Occipital lobe (tissue), 3 donors: ENCODE measurements at places on chromosomes 16 and 17.
A peak's percentile ranks its signal among the peaks of the same experiment; 100 is the strongest.

- no peak for DNase-seq
These were observed 3.4 kb upstream of the SSTR5 start for GRCh38 chr16:1069154-1069553.

DNA sequence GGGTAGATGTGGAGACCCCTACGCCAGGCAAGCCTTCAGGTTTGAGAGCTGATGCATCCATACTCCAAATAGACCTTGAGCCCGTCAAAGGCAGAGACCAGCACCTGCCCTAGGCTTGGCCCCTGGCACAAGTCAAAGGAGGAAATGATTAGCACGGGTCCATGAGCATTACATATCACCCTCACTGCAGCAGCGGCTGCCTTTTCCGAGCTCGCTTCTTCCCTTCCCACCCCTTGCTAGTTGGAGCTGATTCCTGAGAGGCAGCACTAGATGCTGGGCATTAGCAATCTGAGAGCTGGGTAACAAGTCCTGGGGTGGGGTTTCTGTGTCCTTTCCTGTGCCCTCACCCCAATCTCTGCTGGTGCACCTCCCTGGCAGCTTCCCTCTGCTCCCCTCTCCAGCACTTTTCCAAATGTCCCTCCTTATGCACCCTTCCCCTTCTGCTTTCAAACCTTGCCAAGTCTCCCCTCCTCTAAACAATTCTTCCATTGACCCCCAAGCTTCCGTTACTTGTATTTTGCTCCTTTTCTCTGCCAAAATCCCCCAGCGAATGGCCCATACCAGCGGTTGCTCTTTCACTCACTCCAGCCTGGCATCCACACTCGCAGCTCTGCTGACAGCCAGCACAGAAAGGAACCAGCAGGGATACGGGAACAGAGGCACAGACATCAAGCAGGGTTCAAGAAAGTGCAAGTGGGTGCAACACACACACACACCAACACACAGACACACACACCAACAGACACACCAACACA, 3.0 kb downstream of the CDRT4 start:
- no peak for DNase-seq

DNA sequence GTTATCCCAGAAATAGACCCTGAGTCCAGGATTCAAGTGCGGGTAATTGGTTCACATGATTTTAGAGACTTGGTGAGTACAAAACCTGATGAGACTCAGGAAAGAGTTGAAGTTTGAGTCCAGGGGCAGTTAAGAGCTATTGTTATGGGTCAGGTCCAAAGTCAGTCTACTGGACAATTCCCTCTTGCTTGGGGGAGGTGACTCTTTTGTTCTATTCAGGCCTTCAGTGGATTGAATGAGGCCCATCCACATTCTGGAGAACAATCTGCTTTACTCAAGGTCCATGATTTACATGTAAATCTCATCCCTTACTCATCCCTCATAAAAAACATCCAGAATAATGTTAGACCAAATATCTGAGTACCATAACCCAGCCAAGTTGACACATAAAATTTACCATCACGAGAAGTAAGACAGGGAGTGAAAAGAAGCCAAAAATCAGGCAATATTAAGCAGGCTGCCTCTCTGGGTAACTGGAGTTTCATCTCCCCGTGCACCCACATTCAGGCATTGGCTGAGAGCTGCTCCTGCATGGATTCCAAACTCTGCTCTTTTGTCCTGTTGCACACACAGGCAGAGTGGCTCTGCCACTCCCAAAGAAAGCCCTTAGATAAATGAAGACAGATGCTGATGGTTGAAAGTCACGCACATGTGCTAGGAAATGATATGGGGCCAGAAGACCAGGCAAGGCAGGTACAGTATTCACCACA, 156.0 kb upstream of the SALL1 start:
- no peak for DNase-seq

DNA sequence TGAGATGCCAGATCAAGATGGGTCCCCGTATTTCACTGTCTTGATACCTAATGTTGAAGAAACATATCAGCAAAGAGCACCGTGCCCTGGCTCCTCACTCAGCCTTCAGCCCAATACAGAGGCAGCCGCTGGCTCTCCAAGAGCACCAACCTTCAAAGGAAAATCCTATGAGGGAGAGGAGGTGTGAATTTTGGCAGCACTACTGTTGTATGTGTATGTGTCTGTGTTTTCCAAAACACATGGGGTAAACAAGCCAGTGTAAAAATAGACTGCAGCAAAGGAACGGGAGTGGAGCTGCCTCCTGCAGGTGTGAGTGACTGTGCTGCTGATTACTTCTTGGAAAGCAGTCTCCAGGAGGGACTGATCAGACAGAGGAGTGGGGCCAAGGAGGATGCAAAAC, 194.0 kb upstream of the CDH5 start:
- no peak for DNase-seq

- DNase-seq: no peak
These were observed 10.1 kb downstream of the MRM3 start for GRCh38 chr17:792277-792676.

DNA sequence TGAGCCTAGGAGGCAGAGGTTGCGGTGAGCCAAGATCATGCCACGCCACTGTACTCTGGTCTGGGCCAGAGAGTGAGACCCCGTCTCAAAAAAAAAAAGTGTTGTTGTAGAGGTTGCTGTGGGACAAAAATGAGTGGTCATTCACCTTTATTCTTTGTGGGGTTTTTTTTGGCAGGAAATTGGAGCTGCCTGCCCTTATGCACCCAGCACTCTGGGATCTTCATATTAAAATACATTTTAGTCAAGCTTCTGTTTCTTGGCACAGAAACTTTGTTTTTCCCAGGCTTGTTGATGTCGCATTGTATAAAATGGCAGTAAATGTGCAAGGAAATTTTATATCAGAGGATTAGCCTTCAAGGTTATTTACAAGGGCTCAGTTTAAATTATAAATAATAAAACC, 174.3 kb downstream of the FTO start:
- no peak for DNase-seq

DNA sequence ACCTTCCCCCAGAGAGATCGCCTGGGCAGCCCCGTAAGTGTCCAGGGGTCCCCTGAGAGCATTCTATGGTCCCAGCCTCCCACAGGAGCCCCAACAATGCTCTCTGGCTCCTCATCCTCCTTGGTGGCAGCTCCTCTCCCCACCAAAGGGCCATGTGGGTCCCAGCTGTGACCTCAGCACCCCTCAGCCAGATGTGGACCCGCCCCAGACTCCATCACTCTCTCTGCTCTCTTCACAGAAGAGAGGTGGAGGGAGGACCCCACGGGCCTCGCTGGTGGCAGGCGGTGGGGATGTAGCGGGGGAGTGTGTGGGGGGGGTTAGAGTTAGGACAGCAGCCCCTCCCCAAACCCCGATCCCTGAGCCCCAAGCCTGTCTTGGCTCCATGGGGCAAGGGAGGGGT, 41.0 kb downstream of the SOCS3 start:
- no peak for DNase-seq

DNA sequence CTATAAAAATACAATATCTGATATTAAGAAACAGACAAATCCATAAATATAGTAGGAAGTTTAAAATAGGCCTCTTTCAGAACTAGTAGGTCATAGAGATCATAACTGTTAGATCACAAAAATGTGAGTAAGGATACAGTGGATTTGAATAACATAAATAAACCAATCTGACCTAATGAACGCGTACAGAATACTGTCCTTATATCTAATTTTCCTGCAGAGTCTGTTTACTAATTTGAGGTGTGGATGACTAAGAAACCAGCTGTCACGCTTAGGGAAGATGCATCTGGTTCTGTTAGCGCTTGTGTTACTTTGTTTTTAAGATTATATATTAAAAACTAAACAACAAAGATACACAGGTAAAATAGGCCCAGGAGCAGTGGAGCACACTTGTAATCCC, 14.8 kb downstream of the CPD start:
- no peak for DNase-seq

DNA sequence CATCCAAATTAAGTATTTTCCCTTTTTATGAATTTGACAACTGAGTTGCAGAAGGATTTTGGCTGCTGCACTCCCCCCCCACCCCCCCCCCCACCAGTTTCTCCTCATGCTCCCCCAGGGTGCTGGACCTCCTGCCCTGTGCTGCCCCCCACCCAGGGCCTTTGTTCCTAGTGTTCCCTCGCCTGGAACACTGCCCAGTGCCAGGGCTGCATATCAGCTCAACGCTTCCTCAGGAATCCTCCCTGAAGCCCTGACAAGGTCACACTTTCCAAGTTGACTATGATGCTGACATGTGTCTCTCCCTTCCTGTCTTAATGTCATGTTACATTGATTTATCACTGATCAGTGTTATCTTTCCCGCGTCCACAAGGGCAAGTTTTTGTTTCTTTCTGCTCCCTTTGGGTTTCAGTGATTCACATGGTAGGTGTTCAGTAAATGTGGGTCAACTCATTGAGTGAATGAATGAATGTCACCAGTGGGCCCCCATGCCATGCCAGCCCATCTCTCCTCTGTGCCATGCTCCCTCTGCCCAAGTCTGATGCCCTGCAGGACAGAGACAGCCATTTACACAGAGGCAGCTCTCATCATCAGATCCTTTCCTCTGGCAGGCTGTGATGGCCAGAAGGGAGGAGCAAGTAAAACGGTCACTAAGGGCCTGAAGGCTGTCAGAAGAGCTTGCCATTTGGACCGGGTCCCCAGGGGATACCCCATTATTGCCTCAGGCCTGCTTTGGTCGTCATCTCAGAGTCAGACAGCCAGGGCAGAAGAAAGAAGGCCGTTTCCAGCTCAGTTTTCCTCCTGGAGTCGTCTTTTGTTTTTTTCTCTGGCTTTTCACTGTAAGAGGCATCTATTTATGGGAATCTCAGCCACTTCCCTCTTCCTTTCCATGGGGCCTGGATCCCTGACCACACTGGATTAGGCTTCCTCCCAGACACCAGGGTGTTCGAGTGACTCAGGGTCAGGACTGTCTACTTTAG, 386.2 kb downstream of the SNX29 start:
- no peak for DNase-seq

GRCh38 chr16:11627822-11628457, 40.3 kb upstream of the SNN start:
- no peak for DNase-seq

DNA sequence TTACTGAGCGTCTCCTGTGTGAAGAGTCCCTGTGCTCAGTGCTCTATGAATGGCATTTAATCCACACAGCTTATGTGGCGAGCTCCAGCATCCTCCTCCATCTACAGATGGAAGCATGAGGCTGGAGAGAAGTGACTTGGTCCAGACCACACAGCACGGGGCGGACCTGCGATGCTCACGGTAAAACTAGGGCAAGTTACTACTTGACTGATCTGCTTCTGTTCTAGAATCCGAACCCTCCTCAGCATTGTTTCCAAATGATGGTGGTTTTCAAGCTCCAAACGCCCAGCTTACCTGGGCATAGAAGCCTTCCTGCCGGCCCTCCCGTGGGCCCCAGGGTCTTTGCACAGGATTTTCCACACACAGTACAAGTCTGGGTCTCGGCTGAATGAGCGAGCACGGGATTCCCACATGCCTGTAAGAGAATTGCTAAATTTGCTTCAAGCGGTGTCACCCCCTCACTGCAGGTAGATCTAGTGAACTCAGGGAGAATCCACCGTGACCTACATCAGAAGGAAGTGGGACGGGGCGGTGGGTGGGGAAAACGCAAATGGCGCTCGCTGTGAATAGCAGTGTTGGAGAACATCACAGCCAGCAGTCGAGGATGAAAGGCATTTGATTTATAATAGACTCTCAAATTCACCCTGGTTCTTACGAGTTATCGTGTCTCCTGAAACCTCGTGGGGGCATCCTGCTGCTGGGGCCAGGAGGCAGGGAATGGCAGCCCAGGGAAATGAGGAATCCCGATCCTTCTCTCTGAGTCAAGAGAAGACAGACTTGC, 101.1 kb downstream of the CMIP start:
- no peak for DNase-seq

- DNase-seq: no peak
These were observed 63.9 kb upstream of the CNEP1R1 start for GRCh38 chr16:49961089-49961488.

DNA sequence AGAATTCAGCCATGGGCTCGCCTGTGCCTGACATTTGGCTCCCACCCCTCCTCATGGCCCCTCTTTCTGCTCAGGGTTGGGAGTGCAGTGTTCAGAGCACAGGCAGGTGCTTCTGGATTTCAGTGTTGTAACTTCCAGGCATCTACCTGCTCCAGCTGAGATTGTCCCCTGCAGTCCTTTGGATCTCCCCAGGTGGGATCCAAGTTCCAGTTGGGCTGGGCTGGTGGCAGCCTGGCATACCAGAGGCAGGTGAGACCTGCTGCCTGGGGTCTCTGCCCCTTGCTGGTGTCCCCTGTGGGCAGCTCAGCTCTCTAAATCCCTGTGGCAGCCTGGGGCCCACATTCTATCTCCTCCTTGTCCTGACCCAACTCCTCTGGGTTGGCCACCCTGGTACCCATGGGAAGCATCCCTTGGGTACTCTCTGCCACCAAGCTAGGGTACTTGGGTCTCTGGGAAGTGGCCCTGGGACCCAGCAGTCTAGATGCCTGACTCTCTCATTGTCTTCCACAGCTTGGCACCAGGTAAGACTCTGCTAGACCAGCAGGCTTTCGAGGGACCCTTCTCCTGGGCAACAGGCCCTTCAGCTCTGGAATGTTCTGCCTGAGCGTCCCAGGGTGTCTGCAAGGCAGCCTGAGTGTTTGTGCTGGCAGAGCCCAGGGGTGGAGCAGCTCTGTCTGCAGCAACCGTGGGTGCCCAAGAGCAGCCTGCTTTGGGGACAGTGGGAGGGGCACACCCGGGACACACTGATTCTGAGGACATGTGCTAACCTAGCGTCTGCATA, 42.5 kb downstream of the DNAH17 start:
- DNase-seq: peak; percentile 49

GRCh38 chr16:63960321-63960720, 1161.5 kb downstream of the CDH11 start:
- no peak for DNase-seq

DNA sequence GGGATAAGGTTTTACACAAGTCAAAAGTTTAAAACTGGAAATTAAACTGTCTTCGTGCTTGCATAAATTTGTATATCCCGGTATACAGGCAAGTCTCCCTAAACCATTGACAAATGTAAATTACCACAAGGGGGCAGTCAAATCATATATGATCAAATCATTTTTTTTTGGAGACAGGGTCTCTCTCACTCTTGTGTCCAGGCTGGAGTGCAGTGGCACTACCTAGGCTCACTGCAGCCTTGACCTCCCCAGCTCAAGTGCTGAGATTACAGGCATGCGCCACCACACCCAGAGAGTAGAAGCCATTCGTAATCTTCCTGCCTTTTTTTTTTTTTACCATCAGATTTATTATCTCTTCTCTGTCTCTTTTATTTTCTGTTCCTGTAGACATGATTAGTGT, 18.5 kb downstream of the TOP2A start:
- DNase-seq: no peak

DNA sequence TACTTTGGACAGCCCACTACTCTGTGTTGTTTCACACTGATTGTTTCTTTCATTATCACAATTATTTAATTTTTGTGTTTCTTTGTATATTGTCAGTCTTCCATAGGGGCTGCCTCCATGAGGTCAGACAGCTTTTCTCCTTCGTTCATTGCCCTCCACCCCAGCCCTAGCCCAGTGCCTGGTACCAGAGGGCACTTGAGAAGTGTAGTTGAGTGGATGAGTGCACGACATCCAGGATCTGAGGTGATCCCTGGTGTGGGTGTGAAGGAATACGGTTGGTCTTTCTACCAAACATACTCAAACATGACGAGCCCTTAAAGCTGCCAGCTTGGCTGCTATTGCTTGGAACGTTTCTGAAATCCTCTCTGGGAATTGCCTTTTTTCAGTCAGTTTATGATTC, 37.9 kb downstream of the DHRS7B start:
- no peak for DNase-seq

GRCh38 chr17:21524211-21524591, 148.0 kb downstream of the KCNJ12 start:
- DNase-seq: no peak
